ENCODE measurements at places on chromosomes 11 and 22.
A peak's percentile ranks its signal among the peaks of the same experiment; 100 is the strongest.

DNA sequence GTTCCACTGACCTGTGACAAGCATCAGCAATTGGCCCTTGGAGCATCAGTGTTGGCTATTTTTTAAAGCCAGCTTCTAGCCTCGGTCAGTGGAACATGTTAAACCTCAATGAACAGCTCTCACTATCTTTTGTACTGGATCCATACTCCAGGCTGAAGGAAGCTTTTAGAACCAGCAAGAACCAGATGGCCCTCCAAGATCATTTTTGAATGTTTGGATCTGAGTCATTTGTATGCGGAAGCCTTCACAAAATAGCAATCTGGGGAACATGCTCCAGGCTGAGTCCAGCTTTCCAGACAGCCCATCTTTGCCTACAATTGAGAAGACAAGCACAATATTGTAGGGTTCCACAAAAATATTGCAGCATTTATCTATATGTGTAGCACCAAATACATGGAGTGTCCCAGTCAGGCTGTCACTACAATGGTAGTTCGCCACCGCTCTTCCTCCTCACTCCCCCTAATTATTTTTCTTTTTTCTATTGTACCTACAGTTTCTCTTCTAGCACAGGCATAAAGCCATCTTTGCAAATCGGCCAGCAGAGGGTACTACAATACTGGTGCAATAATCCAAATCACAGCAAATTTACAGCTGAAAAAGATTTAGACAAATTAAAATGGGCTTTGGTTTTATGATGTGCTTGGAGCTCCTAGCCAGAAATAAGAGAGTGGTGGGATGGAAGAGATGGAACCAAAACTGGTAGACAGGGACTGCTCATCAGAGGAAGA lies 177.4 kb upstream of the BLID start:
- DNase-seq, result no peak

DNA sequence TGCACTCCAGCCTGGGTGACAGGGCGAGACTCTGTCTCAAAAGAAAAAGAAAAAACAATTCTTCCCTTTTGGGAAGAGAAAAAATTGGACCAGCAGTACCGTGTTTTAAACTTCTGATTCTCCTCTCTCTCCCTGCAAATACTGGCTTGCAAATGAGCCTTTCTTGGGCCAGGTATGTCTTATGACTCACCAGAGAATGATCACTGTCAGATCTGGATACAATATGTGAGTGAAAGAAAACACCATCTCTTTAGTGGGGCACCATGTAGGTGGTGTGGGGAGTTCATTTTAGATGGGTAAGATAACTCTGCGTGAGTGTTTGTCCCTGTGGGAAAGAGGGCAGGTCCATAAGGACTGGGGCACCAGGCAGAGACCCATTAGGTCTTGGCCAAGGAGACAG lies 2.4 kb upstream of the SCGB2A2 start:
- DNase-seq, result no peak

- no peak for DNase-seq
These were observed 371.2 kb upstream of the B3GAT1 start for GRCh38 chr11:134783234-134783633.

GRCh38 chr22:27220339-27220738 lies 563.0 kb downstream of the MIAT start:
- DNase-seq, result no peak

DNA sequence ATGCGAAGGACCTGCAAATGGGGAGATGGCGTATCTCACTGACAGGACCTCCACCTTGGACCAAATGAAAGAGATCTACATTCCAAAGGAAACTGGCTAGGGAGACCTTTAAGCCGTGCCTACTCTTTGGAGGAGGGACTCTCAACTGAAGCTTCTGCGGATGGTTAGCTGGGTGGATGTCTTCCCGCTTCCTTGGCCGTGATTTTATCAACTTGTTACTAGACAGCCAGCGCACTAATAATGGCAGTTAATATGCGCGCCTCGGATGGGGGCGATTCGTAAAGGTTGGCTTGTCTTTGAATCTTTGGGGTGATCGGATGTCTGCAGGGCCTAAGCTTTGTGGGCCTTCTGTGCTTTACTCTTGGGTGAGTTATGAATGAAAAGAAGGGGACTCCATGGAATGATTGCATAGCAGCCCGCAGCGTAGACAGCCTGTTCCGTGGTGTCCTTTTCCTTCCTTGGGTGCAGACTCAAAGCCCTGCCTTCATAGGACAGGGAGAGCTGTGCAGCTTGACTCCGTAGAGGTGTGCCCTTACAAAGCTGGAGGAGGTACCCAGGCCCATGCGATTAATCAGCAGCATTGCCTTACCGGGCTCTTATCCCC lies 1.5 kb downstream of the ZNRF3 start:
- DNase-seq, result no peak

DNA sequence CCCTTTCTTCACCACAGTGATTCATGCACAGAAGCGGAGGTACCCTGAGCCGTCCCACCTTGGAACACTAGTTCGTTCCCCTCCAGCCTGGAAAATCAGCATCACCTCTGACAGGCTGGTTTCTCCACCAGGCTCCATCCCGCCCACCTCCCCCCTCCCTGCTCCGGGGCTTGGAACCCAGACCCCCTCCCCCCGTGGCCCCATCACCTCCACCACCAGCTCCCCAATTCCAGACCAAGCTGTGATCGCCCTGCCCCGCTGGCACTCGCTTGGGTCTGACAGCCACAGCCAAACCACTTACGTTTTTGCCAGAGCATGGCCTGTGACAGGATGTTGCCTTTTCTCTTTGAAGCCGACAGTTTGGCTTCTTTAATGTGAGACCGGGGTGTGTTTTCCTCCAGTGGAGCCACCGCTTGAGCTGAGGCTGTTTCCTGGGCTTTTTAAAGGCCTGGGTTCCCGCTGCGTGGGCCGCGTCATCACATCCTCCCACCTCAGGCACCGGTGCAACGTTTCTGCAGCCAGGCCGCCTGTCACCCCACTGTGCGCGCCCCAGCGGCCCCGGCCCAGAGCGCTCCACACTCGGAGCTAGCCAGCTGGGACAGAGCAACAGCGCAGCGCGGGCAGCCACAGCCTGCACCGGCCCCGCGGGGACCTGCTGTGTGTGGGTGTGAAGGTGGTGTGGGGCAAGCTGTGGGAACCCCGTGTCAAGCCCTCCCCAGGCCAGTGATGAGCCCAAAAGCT lies at the start of gene POU2AF1:
POU2AF1 (minus strand) TSS at position 415 of the 741 bp plus-strand sequence; CDS start at position 317, 98 bp downstream.
- no peak for DNase-seq

- DNase-seq, result no peak
These were observed 465 bp downstream of the MAPK1 start for GRCh38 chr22:21866833-21867527.

DNA sequence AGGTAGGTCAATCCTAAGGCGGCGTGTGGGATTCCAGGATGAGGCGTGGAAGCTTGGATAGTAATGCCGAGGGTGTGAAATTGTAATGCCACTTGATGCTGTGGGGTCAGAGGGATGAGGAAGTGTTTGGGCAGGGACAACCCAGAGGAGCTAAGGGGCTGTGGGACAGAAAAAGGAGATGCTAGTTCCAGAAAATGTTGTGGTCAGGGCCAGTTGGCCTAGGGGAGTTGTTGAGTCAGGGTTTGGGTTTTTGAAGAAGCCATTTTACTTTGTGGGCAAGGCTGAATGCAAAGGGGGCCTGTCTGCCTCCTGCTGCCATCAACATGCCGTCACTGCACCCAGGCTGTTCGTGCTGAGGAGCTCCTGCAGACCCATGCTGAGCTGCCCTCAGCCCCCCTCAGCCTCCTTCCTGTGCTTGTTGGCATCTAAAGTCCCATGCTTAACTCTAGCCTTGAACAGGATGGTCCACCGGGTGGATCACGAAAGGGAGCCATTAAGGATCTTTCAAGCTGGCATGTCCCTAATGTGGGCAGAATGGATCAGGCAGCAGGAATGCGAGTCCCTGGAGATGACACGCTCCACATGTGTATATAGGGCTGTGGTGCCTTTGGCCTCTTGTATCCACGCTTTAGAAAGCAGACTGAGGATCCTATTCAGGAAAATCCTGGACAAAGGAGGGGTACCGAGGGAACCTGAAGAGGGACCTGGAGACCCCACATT lies 2.1 kb downstream of the C11orf16 start:
- DNase-seq, result no peak

DNA sequence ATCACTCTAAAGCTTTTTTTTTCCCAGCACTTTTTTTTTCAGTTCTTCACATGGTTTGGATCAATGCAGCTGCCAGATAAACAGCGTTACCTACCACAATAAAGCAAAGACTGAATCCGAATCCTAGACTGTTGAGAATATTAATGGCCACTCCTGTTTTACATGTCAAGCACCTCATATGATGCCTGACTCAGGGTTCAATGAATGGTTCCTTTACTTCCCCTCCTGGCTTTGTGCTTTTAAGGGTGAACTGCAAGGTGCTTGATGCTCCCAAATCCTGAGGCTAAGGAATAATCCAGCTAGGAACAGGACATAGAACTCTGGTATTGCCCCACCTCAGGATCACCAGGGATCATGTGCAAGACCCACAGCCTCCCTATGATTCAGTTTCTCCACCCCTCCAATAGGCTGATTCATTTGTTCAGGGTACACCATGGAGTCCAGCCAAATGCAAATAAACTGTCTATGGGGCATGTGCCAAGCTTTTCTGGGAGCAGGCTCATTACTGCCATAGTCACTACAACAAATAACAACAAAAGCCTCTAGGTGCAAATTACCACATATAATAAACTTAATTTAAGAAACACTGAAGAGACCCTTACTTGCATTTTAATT lies 104.3 kb downstream of the GAB2 start:
- peak; percentile 50 for DNase-seq

DNA sequence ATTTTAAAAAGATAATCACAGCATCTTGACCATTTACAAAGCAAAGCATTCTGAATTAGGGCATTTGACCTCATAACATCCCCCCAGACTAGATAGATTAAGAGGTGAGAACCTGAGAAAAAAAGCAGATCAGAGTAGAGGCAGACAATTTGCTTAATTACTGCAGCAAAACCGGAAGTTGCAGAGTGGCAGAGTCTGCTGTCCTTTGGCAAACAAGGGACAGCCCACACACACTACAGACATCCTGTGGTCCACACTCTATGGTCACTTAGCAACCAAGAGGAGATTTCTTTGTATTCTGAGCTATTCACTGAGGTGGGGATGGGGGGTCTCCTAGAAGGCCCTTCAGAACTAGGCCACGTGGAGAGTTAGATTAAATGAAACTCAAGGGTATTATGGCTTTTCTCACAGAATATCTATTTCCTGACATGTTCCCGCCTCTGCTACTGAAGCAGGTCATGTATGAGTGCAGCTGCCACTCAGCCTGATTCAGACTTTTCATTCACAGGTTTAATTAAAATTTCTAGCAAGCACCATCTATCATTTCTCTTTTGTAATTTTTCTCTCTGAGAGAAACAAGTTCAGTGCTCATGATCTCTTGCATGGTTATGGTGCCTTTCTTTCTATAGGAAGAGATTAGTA lies 48.5 kb downstream of the SVIP start:
- no peak for DNase-seq

DNA sequence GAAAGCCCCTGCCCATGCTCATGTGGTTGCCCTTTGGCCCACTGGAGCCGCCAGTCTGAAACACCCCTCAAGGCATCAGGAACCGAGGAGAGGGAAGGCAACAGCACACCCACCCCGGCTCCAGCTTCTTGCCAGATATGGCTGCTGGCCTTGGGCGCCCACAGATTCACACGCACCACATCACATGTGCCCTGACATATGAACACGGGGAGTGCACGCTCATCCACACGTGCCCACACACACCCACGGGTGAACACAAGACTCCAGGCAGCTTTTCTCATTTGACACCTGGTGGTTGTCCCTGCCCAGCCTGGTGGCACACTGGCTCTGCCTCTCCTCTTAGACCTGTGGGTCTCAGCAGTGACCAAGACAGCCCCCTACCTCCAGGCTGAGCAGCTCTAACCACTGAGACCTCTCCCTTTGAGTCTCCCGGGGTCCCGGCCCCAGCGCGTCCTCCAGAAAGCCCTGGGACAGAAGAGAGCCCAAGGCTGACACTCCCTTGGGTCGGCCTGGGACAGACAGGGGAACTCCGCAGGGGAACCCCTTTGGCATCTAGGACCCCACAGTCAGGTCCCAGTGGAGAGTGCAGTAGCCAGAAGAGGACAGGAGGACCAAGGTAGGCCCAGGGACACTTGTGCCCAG lies 2.7 kb upstream of the MAPK12 start:
- DNase-seq, result peak; percentile 51

GRCh38 chr11:43399983-43400630 lies 41.4 kb downstream of the TTC17 start:
- DNase-seq, result no peak

DNA sequence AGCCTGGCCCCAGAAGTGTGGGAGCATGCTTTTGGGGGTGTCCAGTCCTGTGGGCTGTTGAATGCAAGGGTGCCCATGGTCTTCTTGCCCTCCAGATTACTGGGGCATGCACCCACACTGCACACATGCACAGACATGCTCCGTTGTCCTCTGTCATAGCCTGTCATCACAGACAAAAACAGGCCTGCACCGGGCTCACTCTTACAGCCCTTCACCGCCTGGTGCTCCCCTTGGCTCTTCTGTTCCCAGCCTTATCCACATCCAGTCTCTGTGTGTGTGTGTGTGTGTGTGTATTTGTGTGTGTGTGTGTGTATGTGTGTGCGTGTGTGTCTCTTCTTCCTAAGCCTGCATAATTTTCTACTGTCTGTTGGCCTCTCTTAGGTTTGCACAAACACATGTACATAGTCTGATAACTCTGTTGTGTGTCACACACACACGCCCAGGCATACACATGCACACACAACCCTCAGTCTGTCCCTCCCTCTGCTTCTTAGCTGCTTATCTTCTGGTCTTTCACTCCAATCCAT lies 23.4 kb upstream of the NECTIN1 start:
- no peak for DNase-seq

GRCh38 chr11:117096201-117096991 lies 1.8 kb downstream of the SIK3 start:
- DNase-seq, result no peak

- DNase-seq, result no peak
These were observed 115.3 kb upstream of the SLC5A12 start for GRCh38 chr11:26837154-26837553.

- no peak for DNase-seq
These were observed 26.9 kb upstream of the SCUBE2 start for GRCh38 chr11:9118277-9118676.

GRCh38 chr11:65278356-65278755 lies 16.6 kb downstream of the POLA2 start:
- no peak for DNase-seq

- DNase-seq, result no peak
These were observed 744 bp downstream of the PACSIN3 start for GRCh38 chr11:47185305-47186075.

GRCh38 chr22:46058091-46058420 lies 81.1 kb upstream of the WNT7B start:
- DNase-seq, result no peak

- DNase-seq, result no peak
These were observed 86.7 kb downstream of the KIAA1671 start for GRCh38 chr22:25039255-25039654.

DNA sequence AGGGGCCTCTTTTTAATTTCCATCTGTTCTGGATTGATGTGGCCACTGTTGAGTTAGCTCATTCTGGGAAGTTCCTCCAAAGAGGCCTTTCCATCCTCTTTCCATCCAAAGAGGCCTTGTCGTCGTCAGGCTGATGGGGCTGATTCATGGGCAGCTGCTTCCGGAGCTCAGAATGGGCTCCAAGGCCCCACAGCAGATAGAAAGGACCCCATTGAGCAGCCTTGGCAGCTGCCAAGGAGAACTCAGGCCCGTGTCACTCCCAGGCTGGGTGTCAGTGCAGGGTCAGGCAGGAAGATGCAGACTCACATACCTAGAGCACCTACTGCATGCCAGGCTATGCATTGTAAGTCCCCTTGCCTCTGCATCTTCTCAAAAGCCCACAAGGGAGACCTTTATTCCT lies 524.1 kb downstream of the MIAT start:
- no peak for DNase-seq

All from occipital lobe (tissue), 3 donors.